ENCODE measurements at places on chromosomes 5 and 9.

DNA sequence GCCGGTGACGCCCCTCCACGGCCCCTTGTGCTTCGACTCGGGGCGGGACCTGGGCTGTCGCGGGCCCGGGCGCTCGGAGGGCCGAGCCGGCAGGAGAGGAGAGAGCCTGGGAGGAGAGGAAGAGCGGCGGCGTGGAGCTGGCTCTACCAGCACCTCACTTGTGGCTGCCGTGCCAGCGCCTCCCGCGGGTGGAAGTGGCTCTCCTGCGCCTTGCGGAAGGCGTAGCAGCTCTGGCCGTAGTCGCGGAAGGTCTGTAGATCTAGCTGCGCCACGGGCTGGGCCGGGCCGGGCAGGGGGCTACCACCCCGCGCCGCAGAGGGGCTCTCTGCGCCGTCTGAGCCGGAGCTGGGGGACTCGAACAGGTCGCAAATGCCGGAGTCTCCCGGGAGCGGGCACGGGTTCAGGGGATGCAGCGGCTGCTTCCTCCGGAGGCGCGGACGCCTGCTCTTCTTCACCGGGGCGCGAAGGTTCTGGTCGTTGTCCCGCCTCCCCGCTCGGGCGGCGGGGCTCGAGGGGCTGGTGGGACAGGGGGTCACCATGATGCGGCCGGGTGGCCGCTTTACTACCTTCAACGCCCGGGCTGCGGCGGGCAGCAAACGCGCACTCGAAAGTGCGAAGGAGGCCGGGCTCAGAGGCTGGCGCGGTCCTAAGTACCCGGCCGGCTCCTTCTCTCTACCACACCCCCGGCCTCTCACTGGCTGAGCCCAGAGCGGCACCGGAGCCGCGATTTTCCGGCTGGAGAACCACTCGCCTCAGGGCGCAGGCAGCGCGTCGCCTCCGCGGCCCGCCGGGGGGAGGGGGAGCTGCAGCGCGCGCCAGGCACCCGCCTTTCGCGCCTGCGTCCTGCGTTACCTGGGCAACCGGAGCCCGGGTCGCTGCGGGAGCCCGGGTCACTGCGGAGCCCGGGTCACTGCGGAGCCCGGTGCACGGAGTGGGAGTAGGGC lies at the start of gene CCNO:
Gene CCNO, minus strand, starts transcription at position 624 of the 944 bp plus-strand sequence. Its CDS starts 85 bp downstream, at position 539.
- peak; percentile 77 for DNase-seq

DNA sequence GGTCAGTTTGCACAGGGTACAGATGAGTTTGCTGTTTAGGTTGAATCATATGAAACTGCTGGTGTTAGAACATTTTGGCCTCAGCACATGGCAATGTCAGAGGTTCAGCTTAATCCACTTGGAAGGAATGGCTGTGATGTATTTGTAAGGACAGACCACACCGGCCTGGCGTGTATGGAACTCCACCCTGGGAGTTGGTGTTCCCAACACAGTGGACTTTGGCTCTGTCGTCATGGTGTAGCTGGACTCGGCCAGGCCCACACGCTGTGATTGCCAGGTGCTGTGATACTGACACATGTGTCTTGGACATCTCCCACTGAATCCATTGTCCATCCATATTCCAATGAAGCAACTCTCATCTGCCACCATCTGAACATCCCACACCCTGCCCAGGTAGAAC lies 90.3 kb downstream of the ZNF618 start:
- no peak for DNase-seq

DNA sequence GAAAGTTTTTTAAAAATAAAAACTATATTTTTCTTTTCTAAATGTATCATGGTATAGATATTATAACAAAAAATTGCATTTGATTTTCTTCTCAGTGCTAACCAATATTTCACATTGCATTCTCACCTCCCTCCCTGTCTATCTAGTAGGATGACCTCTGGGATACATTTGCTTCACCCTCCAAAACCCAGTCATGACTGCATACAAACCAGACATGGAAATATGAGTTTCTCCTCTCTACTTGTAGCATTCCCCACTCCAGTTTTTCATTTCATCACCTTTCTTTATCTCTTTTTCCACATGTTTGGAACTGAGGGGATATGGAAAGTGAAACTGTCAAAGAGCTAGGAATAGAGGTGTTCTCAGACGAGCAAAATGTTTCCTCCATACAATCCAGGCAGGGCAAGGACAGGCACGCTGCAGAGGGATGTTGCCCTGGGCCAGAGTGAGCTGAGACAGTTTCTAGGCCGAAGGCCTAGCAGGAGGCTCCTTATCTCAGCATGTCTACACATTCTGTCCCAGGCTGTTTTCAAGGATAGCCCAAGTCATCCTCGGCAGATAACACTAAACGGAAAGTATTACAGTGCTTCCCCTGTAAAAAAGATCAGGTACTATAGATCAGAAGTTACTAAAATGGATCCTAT lies 46.7 kb downstream of the MEF2C start:
- DNase-seq = no peak

GRCh38 chr5:156393980-156394379 lies 67.0 kb downstream of the SGCD start:
- DNase-seq = no peak

DNA sequence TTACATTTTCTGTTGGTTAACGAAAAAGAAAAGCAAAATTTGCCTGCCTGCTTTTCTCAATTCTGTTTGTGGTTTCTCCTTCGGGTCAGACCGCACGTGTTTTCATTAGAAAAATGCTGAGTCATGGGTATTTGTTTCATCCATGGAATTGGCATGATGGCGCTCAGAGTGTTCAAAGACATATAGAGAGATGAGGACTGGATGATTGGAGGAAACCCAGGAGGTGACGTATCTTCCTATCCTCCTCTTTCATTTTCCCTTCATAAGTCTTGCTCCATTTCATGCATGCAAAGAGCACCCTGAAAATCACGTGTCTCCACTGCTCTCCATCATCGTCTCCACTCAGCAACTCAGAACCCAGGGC lies 353.8 kb upstream of the WWC1 start:
- DNase-seq = peak; percentile 84

GRCh38 chr9:72907421-72907820 lies 45.4 kb downstream of the ALDH1A1 start:
- peak; percentile 71 for DNase-seq

GRCh38 chr5:138149530-138149929 lies 10.3 kb upstream of the NME5 start:
- DNase-seq = no peak

- peak; percentile 56 for DNase-seq
These were observed 138.4 kb upstream of the ZNF618 start for GRCh38 chr9:113737517-113738271.

GRCh38 chr5:119378075-119378700 lies 22.4 kb downstream of the TNFAIP8 start:
- no peak for DNase-seq

DNA sequence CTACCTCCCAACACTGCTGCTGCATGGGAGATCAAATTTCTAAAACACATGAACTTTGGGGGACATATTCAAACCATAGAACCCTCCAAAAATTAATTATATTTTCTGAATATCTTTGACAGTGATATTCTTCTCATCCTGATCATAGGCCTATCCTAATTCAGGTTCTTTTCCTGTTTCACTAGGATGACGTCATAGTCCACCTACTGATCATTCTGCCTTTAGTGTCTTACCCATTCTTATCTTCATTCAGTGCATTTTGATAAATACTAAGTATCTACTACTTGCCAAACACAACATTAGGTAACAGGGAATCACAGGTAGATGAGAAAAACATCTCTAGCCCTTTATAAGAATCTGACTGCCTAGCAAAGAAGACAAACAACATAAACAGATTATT lies 179.1 kb upstream of the PRLR start:
- no peak for DNase-seq

- DNase-seq = no peak
These were observed 59.1 kb downstream of the TLR4 start for GRCh38 chr9:117763314-117763713.

DNA sequence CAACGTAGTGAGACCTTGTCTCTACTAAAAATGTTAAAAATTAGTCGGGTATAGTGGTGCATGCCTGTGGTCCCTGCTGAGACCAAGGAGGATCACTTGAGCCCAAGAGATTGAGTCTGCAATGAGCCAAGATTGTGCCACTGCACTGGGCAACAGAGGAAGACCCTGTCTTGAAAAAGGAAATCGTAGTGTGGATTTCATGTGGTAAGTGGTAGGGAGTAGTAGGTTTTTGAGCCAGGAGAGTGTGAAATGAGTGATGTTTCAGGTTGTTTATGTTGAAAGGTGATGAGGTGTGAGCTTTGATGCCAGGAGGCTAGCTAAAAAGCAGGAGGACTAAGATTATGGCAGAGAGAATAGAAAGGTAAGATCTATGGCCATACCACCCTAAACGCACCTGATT lies 5.9 kb downstream of the MATR3 start:
- DNase-seq = no peak

GRCh38 chr5:149240354-149240998 lies 31.2 kb upstream of the AFAP1L1 start:
- DNase-seq = peak; percentile 93

DNA sequence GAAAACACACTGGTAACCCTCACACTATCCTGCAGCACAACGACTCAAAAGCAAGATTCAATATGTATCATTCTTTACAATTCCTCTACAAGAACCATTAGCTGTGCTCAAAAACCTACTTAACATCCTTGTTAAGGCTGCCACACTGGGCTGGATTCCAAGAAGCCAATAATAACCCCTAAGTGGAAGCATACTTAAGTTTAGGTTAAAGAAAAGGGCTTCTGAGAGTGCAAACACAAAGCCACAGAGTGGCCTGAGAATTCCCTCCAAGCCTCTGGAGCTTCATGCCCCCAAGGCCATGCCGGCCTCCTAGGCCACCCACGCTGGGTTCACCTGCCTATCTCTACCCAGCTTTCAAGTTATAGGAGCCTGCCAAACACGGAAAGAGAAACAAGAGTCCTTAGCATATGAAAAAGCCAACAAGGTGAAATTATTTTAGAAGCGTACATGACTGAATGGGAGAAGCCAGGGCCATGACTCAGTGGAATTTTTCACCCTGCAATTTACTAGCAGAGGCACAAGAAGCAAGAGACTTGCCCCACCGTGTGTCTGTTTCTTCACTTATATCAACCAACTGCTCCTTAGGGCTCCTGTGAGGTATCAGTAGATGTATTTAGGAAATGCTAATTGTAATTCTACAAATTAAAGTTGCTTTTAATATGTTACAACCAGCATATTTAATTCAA lies 293.0 kb downstream of the SPOCK1 start:
- no peak for DNase-seq

- DNase-seq = no peak
These were observed 241.4 kb upstream of the IL12B start for GRCh38 chr5:159571501-159572244.

- no peak for DNase-seq
These were observed 253.0 kb downstream of the HINT1 start for GRCh38 chr5:130912088-130912487.

GRCh38 chr9:64061013-64061627 lies 1223.9 kb downstream of the FOXD4L5 start:
- DNase-seq = no peak

- DNase-seq = no peak
These were observed 163.4 kb downstream of the RGS3 start for GRCh38 chr9:113626735-113627495.

- DNase-seq = no peak
These were observed 446.2 kb upstream of the TRPC7 start for GRCh38 chr5:136811551-136811950.

GRCh38 chr9:128689820-128690683 lies 1.0 kb downstream of the SET start:
- DNase-seq = peak; percentile 79

DNA sequence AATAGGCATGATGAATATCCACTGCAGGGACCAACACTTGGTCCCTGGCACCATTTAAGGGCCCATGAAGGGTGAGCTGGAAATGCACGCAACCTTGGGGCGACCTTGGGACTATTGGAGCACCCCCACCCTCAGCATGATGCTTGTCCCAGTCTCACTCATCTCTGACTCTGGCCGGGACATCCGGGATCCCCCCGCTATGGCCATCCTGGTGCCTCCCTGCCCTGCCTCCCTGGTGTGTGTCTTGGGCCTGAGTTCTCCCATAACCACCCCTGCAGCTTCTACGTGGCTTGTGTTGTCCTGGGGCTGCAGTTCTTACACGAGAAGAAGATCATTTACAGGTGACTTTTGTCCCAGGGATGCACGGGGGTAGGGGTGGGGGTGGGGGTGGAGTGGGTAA lies 5.9 kb downstream of the ZDHHC12 start:
- DNase-seq = no peak

- no peak for DNase-seq
These were observed 1.4 kb downstream of the BAAT start for GRCh38 chr9:101383361-101383760.

GRCh38 chr5:89268460-89268859 lies 385.5 kb upstream of the MEF2C start:
- peak; percentile 90 for DNase-seq

DNA sequence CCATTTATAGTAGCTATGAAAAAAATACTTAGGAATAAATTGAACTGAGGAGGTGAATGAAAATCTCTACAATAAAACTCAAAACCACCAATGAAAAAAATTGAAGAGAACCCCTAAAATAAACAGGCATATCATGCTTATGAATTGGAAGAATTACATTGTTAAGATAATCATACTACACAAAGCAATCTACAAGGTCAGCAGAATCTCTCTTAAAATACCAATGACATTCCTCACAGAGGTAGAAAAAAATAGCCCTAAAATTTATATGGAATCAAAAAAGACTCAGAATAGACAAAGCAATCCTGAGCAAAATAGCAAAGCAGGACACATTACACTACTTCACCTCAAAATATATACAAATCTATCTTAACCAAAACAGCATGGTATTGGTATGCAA lies 23.2 kb downstream of the PRDM9 start:
- no peak for DNase-seq

DNA sequence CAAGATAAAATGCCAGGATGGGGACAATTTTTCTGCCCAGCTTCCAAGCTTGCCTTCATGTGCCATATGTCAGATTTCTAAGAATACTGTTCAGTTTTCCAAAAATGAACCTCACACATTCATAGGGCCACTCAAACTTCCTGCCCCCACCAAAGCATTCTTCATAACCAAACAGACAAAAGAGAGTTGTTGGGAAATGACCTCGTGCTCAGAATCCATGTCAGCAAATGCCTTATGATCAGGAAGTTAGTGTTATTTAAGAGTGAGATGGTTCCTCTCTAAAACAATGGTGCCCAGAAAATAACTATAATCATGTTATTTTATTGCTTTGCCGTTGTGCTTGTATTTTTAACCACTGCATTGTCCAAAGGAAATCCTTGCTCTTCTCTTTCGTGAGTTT lies 208.2 kb downstream of the ZNF608 start:
- no peak for DNase-seq

GRCh38 chr5:8907168-8907868 lies 638.6 kb downstream of the SEMA5A start:
- no peak for DNase-seq

GRCh38 chr9:37669232-37669631 lies 18.5 kb downstream of the FRMPD1 start:
- DNase-seq = no peak

- DNase-seq = no peak
These were observed 152.5 kb upstream of the ZNF366 start for GRCh38 chr5:72659726-72660125.

DNA sequence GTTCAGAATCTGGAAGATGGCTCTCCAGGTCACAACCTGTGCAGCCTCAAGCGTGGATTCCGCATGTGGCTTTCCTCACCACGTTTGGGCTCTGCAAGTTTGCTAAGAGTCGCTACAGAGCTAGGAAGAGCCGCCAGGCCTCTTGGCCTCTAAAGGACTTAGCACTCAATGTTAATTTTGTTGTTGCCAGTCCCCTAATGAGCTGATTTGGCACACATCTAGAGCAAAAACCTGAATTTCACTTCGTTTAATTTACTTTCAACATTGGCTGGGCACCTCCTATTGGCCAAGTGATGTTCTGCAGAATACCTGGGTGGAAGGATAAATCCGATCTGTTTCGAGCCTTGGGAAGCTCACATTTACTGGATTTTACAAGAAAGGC lies 65.8 kb upstream of the UNC5A start:
- DNase-seq = no peak

All from common myeloid progenitor, CD34-positive (primary cell).